ENCODE measurements at places on chromosomes 3 and 15.
A peak's percentile ranks its signal among the peaks of the same experiment; 100 is the strongest.

GRCh38 chr15:61641645-61642044, 412.5 kb upstream of the RORA start:
- no peak for DNase-seq

DNA sequence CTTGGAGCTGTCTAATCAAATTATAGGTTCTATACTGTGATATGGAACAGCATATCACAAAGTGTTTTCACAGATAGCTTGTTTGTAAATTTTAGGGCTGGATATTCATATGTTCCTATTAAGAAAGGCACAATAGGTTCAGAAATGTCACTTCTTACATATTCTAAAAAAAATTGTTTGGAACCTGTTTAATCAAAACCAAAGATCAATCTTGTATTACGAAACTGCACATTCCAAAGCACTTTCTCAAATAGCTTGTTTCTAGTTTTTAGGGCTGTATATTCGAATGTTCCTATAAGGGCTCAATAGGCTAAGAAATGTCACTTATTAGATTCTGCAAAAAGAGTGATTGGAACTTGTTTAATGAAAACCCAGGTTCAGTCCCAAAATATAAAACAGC, 67.4 kb upstream of the OSBPL11 start:
- DNase-seq = no peak

GRCh38 chr15:82095803-82096202, 50.0 kb upstream of the MEX3B start:
- DNase-seq = no peak

- DNase-seq = no peak
Observed at GRCh38 chr15:37902126-37902525, 32.3 kb upstream of the TMCO5A start.

- DNase-seq = no peak
Observed at GRCh38 chr3:13823692-13824091, 56.2 kb downstream of the WNT7A start.

DNA sequence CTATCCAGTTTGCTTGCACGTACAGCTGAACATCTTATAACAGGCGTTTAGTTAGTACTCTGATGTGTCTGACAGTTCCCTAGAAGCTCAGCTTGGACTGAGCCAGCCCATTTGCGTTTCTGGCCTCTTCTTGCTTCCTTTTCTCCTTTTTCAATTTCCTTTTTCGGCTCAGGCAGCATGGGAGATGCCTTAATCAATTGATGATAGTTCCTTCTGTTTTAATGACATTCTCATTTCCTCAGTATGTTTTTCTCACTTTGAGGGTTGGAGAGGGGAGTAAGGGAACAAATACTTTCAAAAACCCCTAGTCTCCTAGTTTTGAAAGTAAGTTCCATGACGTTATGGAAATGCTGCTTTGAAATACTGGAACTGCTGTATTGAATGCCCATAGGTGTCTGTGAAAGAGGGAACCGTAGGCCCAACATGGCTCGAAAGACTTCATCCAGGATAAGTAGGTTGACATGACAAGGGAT, 18.9 kb downstream of the IL1RAP start:
- DNase-seq = no peak

DNA sequence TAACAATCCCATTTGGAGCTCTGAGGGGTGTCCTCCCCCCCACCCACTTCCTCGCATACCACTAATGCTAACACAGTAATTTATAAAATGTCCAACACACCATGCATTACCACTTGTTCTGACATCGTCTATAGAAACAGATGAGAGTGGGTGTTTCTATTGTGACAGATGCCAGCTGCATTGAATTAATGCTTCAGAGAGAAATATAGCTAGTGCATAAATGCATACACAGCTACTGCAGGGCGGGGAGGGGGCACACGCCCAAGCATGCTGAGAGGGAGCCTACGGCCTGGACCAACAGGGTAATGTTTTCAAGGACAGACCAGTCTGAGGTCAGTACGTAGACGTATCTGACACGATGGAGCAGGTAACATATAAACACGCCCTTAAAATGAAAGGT, 106.0 kb upstream of the FEZF2 start:
- DNase-seq = no peak

DNA sequence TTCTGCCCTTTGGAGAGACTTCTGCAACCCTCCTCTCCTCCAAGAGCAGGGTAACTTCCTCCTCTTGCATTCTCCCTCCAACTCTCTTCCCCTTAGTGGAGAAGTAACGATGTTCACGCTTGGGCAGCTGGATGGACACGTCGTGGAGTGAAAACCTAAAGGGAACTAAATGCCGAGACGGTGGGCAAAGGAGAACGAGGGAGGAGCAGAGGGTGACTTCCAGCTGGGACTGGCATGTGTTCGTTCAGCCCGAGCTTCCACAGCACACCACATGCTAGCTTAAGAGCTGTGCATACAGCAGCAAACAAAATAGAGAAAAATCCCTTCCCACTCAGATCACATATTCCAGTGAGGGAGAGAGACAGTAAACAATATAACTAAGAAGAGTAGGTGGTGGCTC, 179.8 kb downstream of the SLCO3A1 start:
- DNase-seq = no peak

DNA sequence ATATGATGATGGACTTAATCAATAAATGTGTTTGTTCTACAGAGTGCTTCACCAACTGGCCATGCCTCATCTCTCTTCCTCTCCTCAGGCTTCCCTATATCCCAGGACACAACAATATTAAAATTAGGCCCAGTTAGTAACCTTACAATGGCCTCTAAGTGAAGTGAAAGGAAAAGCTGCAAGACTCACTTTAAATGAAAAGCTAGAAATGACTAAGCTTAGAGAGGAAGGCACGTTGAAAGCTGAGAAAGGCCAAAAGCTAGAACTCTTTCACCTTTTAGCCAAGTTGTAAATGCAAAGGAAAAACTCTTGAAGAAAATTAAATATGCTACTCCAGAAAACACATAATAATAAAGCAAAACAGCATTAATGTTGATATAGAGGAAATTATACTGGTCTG, 1010.3 kb downstream of the NAALADL2 start:
- no peak for DNase-seq

GRCh38 chr15:45454814-45455213, 67.7 kb downstream of the SLC30A4 start:
- DNase-seq = peak; percentile 30

DNA sequence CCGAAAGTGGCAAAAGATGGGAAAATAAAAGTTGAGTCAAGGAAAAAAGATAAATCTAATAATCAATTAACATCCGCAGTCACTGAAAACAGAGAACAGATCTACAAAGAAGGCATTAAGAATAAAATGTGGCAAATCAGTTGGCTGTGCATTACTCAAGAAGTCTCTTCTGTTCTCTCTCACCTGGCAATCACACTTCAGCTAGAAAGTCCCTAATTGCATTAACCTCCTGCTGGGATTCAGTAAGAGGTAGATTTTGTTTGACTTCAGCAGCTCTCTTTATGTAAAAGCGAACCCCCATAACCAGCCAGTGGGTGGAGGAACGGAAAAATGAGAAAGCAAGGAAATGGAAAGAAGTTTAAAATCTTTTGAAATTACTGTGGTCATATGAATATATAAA, 94.7 kb upstream of the PLXND1 start:
- no peak for DNase-seq

DNA sequence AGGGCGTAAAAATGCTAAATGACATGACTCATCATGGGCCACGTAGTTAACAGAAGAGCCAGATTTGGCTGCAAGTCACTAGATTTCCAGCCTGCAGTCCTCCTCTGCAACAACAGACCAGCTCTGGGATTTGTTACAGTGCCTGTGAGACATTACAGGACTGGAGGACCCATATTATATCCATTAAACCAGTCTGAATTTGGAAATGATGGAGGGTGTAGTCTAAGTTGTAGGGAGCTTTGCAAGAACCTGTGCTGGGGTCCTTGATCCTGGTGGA, 10.8 kb downstream of the ZNF774 start:
- peak; percentile 27 for DNase-seq

DNA sequence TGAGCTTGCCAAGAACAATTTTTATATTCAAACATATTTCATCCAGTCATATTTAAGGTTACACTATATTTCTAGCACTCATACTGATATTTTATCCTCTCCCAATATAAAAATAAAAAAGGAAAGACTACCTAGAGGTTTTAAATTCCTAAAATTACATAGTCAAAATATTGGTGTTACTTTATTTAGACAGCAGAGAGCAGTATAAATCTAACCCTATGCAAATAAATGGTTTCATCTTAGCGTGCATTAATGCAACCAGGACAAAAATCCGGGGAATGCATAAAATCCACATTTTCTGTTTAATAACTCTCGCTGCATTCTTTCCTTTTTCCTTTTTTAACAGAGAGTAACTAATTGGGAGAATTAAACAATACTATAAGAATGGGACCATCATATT, 1447.4 kb upstream of the ALCAM start:
- DNase-seq = no peak

DNA sequence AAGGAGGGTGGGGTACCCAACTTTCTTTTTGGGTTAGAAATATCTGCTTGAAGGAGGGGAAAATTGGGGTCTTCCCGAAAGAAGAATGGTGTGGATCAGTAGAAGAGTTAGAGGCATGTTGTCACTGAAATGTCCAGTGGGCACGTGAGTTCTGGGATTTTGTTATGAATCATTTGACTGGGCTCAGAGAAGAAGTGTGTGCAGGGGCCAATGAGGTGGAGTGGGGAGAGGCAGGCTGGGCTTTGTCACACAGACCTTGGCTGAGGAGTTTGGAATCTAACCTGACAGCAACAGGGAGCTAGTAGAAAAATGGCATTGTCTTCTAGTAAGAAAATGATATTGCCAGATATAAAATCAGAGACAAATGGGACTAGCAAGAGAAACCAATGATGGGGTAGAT, 436.8 kb downstream of the MFSD1 start:
- no peak for DNase-seq

- no peak for DNase-seq
Observed at GRCh38 chr3:172643506-172644179, 67.2 kb downstream of the NCEH1 start.

GRCh38 chr3:58009749-58010535, 1.7 kb downstream of the FLNB start:
- DNase-seq = no peak

DNA sequence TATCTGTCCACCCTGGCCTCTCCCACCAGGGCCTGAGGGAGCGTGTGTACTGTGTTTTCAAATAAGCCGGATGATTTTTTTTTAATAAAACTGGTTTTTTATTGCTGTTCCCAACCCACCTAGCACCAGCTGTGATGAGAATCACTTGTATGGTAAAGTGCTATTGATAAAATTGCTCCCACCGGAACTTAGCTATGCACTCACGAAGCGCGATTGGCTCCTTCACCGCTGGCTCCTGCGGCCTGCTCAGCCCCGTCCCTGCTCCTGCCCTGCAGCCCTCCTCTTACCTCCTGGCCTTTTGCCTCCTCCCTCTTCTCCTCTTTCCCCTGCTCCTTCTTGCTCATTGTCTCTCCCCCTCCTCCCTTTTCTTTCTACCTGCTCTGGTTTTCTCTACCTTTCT, 183.7 kb downstream of the TLE3 start:
- DNase-seq = no peak

GRCh38 chr15:100016632-100017031, 283.4 kb upstream of the LYSMD4 start:
- no peak for DNase-seq

DNA sequence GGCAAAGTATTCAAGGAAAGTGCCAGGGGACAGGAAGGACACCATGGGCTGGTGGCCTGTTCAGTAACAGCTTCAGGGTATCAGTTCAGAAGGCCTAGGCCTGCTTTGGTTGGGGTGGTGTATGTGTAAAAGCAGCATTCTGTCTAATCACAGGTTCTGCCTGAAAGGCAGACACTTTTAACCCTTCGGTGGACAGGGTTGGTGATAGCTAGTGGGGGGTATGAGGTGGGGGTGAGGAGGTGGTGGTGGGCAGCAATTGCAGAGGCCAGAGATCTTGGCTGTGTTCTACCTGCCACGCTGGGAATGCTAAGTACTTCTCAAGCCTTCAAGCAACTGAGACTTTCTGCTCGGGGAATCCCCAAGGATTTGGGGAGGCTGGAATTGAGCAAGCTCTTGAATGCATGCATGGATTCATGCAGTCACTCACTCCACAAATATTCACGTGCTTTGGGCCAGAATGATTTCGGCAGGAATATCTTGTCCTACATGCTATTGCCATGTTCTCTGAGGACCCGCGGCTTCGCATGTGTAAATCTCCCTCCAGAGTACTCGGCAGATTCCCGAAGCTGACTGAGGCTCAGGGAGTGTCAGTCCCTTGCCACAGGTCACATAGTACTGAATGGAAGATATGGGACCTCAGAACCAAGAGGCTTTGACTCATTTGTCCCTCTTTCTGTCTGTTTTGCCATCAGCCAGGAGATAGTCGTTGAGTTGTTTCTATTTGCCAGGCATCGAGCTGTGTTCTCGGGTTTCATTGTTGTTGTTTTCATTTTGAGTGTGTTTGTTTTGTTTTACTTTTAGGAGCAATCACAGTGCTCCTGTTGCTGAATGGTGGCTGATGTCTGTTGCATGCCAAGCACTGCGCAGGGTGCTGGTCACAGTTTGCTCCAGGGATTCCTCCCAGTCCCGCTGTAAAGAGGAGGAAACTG, 65.5 kb downstream of the SMAD3 start:
- no peak for DNase-seq

GRCh38 chr3:126934991-126935390, 47.9 kb upstream of the PLXNA1 start:
- no peak for DNase-seq

DNA sequence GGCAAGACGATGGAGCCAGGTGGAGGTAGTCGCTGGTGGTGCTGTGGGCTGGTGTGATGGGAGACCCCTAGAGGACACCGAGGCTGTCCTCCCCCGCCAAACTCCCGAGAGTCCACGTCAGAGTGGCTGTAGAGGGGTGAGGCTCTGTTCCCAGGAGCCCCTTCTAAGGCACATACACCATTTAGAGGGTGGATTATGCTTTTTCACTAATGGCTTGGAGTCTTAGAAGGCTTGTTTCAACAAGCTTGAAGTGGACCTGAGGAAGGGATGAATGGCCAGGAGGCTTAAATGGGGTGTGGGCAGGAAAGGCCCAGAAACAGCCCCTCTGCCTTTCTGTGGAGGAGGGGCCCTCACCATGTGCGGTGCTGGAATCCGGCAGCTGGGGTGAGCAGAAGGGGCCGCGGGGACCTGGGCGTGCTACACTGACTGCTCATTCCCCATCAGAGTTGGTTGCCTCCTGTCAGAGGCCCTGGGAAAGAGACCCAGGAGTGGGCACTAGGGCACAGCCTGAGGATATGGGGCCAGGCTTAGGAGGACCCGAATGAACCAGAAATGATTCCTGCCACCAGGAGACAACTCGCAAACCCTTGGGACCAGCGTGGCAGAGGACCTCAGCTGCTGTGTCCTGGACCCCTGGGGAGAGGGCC, 66.2 kb downstream of the FEM1B start:
- no peak for DNase-seq

- DNase-seq = peak; percentile 63
Observed at GRCh38 chr3:25037049-25037547, 391.0 kb upstream of the RARB start.

DNA sequence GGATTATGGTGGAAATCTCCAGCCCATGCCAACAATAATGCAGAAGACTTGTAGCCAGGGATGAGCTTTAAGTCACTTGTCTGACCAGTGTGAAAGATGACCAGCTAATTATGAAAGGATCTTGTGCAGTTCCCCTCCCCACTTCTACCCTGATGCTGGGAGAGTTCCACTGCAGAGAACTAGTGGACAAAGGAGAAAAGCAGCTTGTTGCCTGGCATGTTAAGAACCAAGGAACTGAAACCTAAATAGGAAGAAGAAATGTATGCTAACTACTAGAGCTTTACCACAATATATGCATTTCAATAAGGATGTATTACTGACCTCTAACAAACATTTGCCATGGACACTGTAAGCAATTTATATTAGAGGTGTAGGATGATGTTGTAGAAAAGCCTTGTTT, 52.2 kb upstream of the CSTA start:
- no peak for DNase-seq

- DNase-seq = no peak
Observed at GRCh38 chr3:174408310-174408709, 450.8 kb upstream of the NAALADL2 start.
